ENCODE measurements at places on chromosomes 12 and 14. TPM values are rescaled to one million over a fixed set of nuclear protein-coding genes. Genes with fewer than 3 reads are reported as not detected.

The SLC6A13 gene
- not detected for total RNA-seq

DNA sequence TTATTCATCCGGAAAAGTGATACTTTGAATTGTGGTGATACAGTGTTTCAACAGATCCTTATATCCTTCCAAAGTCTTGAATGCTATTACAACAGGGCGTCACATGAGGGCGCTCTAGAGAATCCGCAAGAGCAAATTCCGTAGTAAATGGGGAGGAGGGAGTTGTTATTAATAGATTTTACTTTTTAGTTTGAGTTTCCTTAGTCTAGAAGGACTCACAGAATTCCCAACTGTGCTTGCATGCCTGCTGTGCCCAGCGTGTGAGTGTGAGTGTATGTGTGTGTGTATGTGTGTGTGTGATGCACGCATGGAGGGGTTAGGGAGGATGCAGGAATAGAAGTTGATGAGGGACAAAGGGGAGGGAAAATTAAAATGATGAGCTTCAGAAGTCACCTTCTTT, 375.3 kb downstream of the C12orf75 start:
- no peak overlapping the region for H3K4me3 ChIP-seq
- no peaks in the 10 kb centered on the region for H3K36me3 ChIP-seq
- no peaks in the 10 kb centered on the region for H3K27me3 ChIP-seq
- no peak overlapping the region for H3K27ac ChIP-seq
- H3K4me1 ChIP-seq, result 0 out of 2 replicates have a peak, but pooled peaks cover 9% of the 10 kb centered on the region
- DNase-seq, result peak; percentile 81

- no peak overlapping the region for H3K27ac ChIP-seq
- no peaks in the 10 kb centered on the region for H3K27me3 ChIP-seq
- H3K4me1 ChIP-seq, result no peaks in the 10 kb centered on the region
- peaks cover 17% of the 10 kb centered on the region for H3K36me3 ChIP-seq
- H3K4me3 ChIP-seq, result no peak overlapping the region
These were observed 111.6 kb downstream of the SCN8A start for GRCh38 chr12:51702587-51702986.

DNA sequence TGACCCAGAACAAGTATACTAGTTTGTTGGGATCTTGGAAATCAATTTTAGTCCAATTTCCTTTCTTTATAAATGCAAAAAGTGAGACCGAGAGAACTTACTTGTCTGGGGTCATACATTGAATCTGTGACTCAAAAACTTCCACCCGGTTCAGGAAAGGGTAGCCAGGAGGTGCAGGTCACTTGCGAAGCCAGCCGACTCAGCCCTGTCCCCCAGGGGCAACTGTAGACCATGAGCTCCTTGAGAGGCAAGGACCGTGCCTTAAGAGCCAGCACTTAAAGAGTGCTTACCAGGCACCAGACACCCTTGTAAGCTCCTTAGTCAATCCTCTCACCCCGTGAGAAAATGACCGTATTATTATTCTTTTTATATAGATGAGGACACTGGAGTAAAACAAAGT, 505 bp upstream of the BCDIN3D start:
- no peak for DNase-seq
- H3K27me3 ChIP-seq, result no peaks in the 10 kb centered on the region
- H3K4me3 ChIP-seq, result peak overlapping the region; percentile 94
- no peaks in the 10 kb centered on the region for H3K36me3 ChIP-seq

DNA sequence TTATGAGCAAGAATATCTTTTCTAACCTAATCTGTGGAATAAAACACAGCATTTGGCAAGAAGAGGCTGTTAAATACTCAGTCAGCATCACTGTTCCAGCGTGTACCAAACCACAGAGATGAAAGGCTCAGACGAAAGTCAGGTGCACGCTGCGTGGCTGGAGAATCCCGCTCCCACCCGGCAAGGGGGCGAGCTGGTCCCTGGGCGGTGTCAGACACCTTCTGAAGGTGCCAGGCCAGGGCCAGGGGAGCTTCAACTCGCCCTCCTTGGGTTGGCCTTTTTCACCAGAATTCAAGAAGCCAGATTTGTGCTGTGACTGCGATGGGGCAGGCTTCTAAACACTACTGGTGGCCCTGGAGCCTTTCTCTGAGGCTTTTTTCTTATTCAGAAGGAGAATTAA, 73.1 kb downstream of the WDR20 start:
- H3K4me1 ChIP-seq, result peaks cover 14% of the 10 kb centered on the region
- H3K27me3 ChIP-seq, result no peaks in the 10 kb centered on the region
- H3K27ac ChIP-seq, result 0 out of 2 replicates have a peak overlapping the region, but pooled peaks have one; percentile 32
- DNase-seq, result no peak
- H3K4me3 ChIP-seq, result no peak overlapping the region
- no peaks in the 10 kb centered on the region for H3K36me3 ChIP-seq

- no peak overlapping the region for H3K4me3 ChIP-seq
- H3K27ac ChIP-seq, result no peak overlapping the region
- H3K27me3 ChIP-seq, result no peaks in the 10 kb centered on the region
- peaks cover 67% of the 10 kb centered on the region for H3K36me3 ChIP-seq
- DNase-seq, result peak; percentile 50
These were observed 11.8 kb upstream of the DERA start for GRCh38 chr12:15899282-15899870.

GRCh38 chr12:89856431-89856830, 147.8 kb upstream of the ATP2B1 start:
- H3K4me1 ChIP-seq, result no peaks in the 10 kb centered on the region
- no peak for DNase-seq
- H3K27ac ChIP-seq, result no peak overlapping the region
- peaks cover under 1% of the 10 kb centered on the region for H3K27me3 ChIP-seq
- no peaks in the 10 kb centered on the region for H3K36me3 ChIP-seq

- H3K27me3 ChIP-seq, result peaks cover 35% of the 10 kb centered on the region
- H3K27ac ChIP-seq, result no peak overlapping the region
- peak; percentile 83 for DNase-seq
- H3K36me3 ChIP-seq, result no peaks in the 10 kb centered on the region
- H3K4me3 ChIP-seq, result peak overlapping the region; percentile 68
- H3K4me1 ChIP-seq, result peaks cover 25% of the 10 kb centered on the region
These were observed 18.7 kb upstream of the CTDSP2 start for GRCh38 chr12:57865084-57865751.

The KCNH5 gene
- 0.97 TPM for total RNA-seq

GRCh38 chr14:68198713-68199495, 379.3 kb downstream of the RAD51B start:
- H3K36me3 ChIP-seq, result no peaks in the 10 kb centered on the region
- peaks cover 49% of the 10 kb centered on the region for H3K4me1 ChIP-seq
- no peaks in the 10 kb centered on the region for H3K27me3 ChIP-seq

GRCh38 chr12:74424778-74425177, 112.9 kb upstream of the ATXN7L3B start:
- no peak overlapping the region for H3K27ac ChIP-seq
- no peak overlapping the region for H3K4me3 ChIP-seq
- H3K27me3 ChIP-seq, result no peaks in the 10 kb centered on the region
- H3K36me3 ChIP-seq, result no peaks in the 10 kb centered on the region

GRCh38 chr14:38217553-38217952, 9.8 kb downstream of the SSTR1 start:
- peaks cover 47% of the 10 kb centered on the region for H3K4me1 ChIP-seq
- no peak overlapping the region for H3K4me3 ChIP-seq
- no peak overlapping the region for H3K27ac ChIP-seq
- H3K36me3 ChIP-seq, result no peaks in the 10 kb centered on the region
- DNase-seq, result peak; percentile 38

DNA sequence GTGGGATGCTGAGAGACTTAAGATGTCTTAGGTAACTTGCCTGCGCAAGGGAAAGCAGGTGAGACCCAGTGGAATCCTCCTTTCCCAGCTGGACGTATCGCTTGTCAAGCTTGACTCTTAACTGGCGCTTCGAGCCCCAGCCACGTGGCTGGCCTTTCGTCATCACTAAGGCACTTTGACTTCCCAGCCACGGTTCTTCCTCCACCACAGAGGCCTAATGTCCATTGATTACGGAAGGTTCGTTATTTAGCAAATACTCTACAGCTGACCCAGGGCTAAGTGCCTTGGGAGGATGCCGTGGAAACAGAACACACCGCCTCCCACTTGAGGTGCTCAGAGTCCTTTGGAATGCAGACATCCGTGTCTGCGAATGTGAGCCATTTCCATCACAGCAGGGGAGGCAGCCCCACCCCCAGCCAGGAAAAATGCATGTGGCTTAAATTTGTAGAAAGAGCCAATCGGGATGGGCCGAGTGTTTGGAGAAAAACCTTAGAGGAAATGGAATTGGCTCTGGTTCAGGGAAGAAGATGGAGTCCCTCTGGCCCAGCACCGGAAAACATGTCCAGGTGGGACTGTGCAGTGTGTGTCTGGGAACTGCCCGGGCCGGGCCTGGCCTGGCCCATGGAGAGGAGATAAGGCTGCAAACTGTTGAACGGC, 115.7 kb downstream of the PLXNC1 start:
- H3K4me3 ChIP-seq, result no peak overlapping the region
- DNase-seq, result peak; percentile 87
- H3K36me3 ChIP-seq, result no peaks in the 10 kb centered on the region
- H3K4me1 ChIP-seq, result peaks cover 61% of the 10 kb centered on the region
- H3K27me3 ChIP-seq, result no peaks in the 10 kb centered on the region

- no peak overlapping the region for H3K27ac ChIP-seq
- H3K36me3 ChIP-seq, result no peaks in the 10 kb centered on the region
- no peak overlapping the region for H3K4me3 ChIP-seq
- no peaks in the 10 kb centered on the region for H3K27me3 ChIP-seq
These were observed 105.7 kb upstream of the RASSF8 start for GRCh38 chr12:25852792-25853191.

- H3K27ac ChIP-seq, result no peak overlapping the region
- H3K4me3 ChIP-seq, result no peak overlapping the region
- no peaks in the 10 kb centered on the region for H3K27me3 ChIP-seq
- peaks cover 38% of the 10 kb centered on the region for H3K4me1 ChIP-seq
- DNase-seq, result no peak
These were observed 80.5 kb upstream of the BTG1 start for GRCh38 chr12:92226071-92226661.

DNA sequence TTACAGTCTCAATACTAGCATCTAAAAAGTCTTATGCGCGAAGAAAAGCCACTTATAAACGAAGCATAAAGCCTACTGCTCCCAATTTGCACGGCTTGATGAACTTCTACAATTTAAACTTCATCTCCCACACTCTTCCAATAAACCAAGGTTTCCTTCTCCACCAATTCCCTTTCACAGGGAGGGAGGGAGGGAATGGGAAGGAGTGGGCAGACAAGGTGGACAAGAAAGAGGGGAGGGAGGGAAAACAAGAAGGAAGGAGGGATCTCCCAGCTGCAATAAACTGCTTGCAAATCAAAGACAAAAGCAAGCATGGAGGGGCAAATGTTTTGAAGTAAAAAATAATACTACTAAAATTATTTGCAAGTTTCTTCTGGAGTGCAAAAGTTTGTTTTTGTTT, 64.5 kb downstream of the MED13L start:
- peak; percentile 35 for DNase-seq
- no peaks in the 10 kb centered on the region for H3K36me3 ChIP-seq
- H3K27me3 ChIP-seq, result no peaks in the 10 kb centered on the region
- H3K27ac ChIP-seq, result no peak overlapping the region
- H3K4me3 ChIP-seq, result no peak overlapping the region
- peaks cover 26% of the 10 kb centered on the region for H3K4me1 ChIP-seq

The DAO gene
- total RNA-seq, result not detected

GRCh38 chr12:49160399-49160798, 28.5 kb downstream of the TUBA1A start:
- no peaks in the 10 kb centered on the region for H3K36me3 ChIP-seq
- H3K4me1 ChIP-seq, result no peaks in the 10 kb centered on the region
- no peak for DNase-seq
- H3K4me3 ChIP-seq, result no peak overlapping the region
- H3K27ac ChIP-seq, result no peak overlapping the region

GRCh38 chr12:70278945-70279344, 35.7 kb downstream of the CNOT2 start:
- H3K27ac ChIP-seq, result no peak overlapping the region
- no peak overlapping the region for H3K4me3 ChIP-seq
- H3K27me3 ChIP-seq, result no peaks in the 10 kb centered on the region

The TMED8 gene
- total RNA-seq, result 14.4 TPM

Data from GM23338 (cell line).